ENCODE measurements at places on chromosomes 12 and 14.

DNA sequence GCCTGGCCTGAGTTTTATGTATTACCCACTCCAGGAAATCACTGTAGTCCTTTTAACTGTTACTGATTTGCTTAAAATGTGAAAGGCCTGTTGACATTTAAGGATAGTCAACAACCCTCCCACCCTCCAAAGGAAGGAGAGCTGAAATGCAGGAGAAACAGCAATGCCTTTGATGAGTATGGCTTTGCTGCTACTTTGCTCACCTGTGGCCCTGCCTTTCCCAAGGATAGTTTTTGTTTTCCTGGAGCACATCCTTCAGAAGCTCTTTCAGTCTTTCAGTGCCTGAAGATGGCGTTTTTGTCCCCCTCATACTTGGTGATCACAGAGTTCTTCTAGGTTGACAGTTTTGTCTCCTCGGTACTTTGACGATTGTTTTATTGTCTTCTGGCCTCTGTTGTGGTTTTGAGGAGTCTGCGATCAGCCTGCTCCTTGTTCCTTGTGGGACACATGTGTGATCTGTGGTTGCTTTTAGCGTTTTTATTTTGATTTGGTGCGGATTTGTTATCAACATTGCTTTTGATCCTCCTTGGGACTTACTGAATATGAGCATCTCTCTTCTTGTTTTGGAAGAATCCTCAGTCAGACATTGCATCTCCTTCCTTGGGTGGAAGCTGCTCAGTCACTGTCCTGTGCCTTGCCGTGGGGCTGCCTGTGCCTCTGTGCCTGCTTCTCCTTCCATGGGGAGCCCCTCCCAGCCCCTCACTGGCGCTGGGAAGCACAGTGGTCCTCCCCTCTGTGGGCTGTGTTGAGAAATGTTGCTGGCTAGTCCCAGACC lies 17.2 kb downstream of the PACS2 start:
- no peak for DNase-seq

DNA sequence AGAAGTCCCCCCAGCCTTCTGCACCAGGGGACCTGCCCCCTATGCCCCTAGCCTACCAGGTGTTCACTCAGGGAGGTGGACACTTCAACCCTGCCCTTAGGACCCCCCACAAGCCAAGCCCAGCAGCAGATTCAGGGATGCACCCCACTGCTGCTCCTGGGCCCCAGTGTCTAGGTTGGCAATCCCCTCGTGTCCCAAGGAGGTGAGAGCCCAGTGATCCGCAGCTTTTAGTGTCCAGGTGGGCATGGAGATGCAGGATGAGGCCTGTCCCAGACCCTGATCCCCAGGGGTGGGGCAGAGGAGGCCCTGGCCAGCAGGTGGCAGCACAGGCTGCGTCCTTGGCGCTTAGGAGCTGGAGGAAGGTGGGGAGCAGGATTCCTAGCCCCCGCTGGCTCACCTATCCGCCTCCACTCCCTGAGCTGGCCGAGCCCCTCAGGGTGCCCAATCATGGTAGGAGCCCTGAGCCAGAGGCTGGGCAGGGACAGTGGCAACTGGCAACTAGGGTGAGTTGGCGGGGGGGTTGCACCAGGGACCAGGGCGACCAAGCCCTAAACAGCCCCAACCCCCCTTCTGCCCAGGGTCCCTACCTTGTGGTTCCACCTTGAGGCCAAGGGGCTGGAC lies 4.1 kb downstream of the CKB start:
- DNase-seq: peak; percentile 46

DNA sequence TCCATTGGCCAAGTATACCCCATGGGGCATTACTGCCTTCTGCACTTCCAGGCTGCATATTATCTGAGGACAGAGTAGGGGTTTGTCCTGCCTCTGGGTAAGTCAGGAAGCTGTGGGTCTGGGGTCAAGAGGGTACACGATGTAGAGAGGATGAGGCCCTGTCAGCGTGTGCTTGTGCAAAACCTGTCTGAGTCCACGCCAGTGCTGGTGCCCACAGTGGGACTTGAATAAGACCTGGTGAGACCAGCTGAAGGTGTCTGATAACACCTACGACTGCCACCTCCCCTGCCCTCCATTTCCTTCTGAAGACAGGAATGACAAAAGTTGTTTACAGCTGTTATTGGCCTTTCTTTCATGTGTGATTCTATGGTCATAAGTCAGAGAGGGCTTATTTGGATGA lies 22.1 kb upstream of the NID2 start:
- DNase-seq: no peak

- no peak for DNase-seq
These were observed 336.3 kb downstream of the DAD1 start for GRCh38 chr14:22252686-22253085.

DNA sequence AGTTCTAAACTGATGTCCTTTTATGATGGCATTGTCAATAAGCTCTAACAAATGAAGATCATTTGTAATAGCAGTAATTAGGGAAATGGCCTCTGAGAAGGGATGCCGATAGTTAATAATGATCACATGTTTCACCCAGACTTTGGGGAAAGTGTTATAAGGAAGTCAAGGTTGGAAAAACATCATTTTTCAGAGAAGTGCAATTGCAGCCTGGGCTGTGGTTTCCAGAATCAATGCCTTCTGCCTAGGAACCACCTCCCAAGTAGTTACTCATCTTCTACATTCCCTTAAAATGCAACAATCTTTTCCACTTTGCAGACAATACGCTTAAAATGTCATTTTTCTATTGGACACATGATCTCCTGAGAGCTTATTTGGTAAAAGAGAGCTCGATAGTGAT lies 879 bp downstream of the EDDM3A start:
- no peak for DNase-seq

GRCh38 chr12:50047693-50048250 lies 9.6 kb upstream of the ASIC1 start:
- no peak for DNase-seq

DNA sequence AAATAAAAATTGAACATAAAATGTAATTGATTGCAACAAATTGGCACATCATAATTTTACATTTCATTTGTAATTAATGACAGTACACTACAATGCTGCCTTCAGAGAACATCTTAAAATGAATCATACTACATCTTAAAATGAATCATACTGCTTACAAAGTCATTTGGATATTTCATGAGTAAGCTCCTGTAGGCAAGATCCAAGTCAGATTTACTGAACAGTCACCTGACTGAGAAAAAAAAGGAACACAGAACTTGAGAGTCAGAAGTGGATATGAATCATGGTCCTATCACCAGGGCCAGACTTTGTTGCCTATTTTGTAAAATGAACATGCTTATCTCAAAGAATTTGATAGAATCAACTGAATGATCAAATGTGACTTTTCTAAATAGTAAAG lies 32.7 kb upstream of the FBLN5 start:
- no peak for DNase-seq

GRCh38 chr12:132838410-132839080 lies 9.9 kb upstream of the GOLGA3 start:
- no peak for DNase-seq

GRCh38 chr14:68841016-68841809 lies 48.3 kb upstream of the ZFP36L1 start:
- DNase-seq: no peak

- DNase-seq: no peak
These were observed 751.3 kb downstream of the SLC6A15 start for GRCh38 chr12:84161296-84161695.
